Right ventricle myocardium superior (tissue), 1 donor: ENCODE measurements at places on chromosomes 7 and 10.

DNA sequence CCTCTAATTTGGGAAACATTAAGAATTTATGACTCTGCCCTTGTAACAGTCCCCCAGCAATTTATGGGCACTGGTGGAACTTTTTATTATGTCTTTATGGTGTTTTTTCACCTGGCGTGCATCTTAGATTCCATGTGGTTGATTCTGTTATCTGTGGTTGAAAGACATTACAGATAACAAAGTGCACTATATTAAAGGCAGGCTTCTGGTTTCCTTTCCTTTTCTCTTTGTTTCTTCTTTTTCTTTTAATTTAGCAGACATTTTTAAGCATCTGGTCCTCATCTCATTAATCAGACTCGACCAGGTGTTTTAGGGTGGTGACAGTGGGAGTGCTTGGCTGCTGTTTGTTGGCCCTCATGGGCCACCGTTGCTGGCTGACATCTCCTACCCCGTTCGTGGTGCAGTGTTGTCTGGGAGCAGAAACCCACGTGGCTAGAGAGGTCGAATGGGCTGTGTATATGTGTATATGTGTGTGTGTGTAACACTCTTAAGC, 77.4 kb downstream of the LRMDA start:
- no peak for DNase-seq

DNA sequence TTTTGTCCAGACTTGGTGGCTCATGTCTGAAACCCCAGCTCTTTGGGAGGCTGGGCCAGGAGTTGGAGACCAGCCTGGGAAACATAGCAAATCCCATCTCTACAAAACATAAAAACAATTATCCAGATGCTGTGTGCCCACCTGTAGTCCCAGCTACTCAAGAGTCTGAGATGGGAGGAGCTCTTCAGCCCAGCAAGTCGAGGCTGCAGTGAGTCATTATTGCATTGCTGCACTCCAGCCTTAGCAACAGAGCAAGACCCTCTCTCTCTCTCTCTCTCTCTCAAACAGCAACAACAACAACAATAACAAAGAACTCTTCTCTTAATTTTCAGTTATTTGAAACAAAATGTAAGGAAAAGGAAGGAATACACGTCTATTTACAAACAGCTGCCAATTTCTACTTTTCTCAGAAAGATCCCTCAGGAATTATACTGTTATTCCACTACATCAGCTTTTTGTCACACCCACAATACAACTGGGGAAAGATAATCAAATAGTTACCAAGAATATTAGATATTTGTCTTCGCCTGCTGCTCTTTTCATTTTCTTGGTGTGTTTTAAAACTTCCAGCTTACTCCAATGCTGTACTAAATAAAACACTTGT, 5.1 kb upstream of the TSPAN12 start:
- no peak for DNase-seq

- no peak for DNase-seq
Measured at GRCh38 chr7:90536449-90536848, 59.7 kb upstream of the CDK14 start.

DNA sequence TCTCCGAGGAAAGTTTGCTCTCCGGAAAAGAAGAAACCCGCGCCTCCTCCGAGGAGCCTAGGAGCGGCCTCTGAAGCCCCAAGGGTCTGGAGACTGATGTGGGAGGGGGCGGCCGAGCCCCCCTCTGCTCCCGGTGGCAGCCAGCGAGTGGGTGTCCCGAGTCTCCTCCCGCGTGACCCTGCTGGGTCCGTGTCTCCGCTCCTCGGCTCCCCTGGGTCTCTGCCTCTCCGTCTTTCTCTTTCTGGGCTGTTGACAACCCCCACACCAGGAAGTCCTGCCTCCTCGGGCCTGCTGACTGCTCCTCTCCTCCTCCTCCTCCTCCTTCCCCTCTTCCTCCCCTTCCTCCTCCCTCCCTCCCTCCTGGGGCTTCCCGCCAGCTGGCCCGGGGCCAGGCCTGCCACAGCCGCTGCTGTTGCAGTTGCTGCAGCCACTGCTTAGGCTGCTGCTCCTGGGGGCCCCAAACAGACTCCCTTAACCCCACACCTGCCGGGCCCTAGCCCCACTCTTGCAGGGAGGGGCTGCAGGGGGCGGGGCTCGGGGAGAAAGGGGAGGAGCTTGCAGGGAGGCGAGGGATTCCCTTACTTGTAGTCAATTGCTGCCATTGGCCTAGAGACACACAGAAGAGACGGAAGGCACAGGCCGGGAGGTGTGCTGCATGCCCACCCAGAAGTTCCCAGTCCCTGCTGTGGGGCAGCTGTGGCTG, at the start of gene TSC22D4:
TSS of gene TSC22D4 (minus strand) at position 257 of the 703 bp plus-strand sequence. CDS start 1,176 bp downstream, outside the sequence.
- DNase-seq: peak; percentile 97

DNA sequence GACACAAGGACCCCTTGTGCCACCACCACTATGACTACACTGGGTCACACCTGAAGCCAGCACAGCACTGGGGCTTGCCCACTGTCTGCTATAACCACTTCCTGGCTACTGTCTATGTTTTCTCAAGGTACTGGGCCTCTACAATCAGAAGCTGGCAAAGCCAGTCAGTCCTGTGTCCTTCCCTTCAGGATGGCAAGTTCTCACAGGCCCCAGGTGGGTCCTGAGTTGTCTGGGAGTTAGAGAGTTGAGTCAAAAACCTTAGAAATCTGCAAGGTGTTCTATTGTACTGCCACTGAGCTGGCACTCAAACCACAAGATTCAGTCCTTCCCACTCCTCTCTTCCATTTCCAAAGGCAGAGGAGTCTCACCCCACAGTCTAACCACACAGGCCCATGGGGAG, 705.5 kb downstream of the IPMK start:
- no peak for DNase-seq

DNA sequence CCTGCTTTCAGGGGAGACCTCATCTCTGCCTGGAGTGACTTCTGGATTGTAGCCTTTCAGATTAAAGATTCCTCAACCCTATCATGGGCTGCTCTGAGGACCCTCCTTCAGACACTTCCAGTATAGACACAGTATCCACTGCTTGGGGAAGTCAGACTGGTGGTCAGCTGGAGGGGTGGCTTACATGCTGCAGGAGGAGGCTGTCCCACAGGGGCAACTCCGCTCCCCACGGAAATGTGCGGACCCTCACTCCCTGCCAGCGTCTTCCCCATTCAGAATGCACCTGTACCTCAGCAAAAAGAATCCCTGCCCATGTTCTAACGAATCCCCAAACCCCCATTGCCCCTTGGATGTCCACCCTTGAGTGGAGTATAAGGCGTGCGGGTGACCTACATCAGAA, 95.5 kb downstream of the DOCK4 start:
- DNase-seq: no peak

GRCh38 chr7:129493555-129493954, 8.8 kb upstream of the SMKR1 start:
- DNase-seq: no peak

- peak; percentile 86 for DNase-seq
Measured at GRCh38 chr10:70405037-70405824, 1.3 kb downstream of the EIF4EBP2 start.

DNA sequence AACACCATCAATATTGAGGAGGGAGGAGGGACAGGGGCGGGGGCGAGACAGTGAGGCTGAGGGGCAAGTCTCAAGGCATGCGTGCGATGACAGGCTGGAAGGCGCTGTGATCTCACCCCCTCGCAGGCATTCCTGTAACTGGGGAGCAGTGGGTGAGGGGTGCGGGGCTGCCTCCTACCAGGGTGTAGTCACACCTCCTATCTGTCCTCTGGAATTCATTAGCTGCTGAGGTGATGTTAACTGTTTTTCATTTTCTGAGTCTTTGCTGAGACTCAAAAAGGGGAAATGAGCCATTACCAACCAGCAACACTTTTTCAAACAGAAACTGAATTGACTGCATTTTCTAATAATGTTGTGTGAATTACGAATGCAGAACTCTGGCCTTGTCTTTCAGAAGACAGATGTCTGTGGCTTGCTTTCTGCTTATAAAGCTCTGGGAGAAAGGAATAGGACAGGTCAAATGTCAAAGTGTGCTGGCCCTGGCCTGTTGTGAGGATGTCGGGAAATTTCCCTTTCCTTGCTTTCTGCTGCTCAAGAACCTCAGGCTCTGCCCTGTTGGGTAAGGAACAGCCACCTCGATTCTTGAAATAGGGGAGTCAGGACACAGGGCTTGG, 23.7 kb upstream of the CDH23 start:
- DNase-seq: no peak

DNA sequence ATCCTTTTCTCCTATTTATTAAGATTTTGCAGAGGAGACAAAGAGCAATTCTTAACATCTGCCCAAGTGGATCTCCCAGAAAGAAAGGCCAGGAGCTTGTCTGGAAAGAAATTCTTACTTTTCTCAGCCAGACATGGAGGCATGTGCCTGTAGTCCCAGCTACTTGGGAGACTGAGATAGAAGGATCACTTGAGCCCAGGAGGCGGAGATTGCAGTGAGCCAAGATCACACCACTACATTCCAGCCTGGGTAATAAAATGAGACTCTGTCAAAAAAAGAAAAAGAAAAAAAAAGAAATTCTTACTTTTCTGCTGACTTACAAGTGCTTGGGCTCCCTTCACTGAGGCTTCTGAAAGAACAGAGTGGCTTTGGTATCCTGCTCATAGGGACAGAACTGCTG, 2.4 kb upstream of the CYP3A43 start:
- no peak for DNase-seq

GRCh38 chr10:43453266-43453831, 16.4 kb downstream of the ZNF487 start:
- no peak for DNase-seq

- DNase-seq: peak; percentile 33
Measured at GRCh38 chr7:101916041-101916800, 98.8 kb downstream of the CUX1 start.

GRCh38 chr7:137001041-137001440, 132.6 kb downstream of the CHRM2 start:
- DNase-seq: no peak

GRCh38 chr7:73707045-73707631, 12.3 kb downstream of the STX1A start:
- DNase-seq: peak; percentile 81
